ENCODE measurements at places on chromosomes 16 and 17.

- no peak for DNase-seq
These were observed 42.9 kb downstream of the GAS7 start for GRCh38 chr17:10155371-10156076.

DNA sequence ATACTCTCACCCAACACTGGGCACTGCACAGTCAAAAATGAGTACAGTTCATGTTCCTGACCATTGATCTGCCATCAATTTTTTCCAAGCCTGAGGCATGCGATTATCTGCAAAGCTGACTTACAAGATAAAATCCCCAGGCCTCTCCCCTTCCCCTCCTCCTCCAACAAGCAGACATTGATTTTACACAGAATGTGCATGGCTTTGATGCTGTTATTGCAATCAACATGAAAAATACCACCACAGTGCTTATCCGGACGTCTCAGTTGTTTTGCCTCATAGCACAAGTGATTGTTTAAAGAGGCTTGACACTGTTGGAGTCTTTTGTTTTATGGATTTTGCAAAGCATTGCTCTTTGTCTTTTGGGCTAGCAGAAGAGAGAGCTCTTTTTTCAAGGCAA, 163.8 kb downstream of the TOX3 start:
- DNase-seq, result no peak

DNA sequence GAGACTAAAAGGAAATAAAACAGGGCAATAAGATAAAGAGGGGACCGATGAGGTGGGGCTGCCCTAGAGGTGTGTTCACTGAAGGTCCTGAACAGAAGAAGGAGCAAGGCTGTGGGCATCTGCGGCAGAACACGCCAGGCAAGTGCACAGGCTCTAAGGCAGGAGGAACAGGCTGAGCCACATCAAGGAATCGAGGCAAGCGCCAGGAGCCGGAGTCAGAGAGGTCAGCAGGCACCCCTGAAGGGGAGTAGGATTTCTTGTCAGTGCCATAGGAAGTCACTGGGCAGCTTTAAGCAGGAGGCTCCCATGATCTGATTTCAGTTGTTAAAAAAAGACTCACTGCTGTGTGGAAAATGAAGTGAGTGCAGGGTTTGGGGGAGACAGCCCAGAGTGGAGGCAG, 186.5 kb downstream of the KATNIP start:
- DNase-seq, result no peak

DNA sequence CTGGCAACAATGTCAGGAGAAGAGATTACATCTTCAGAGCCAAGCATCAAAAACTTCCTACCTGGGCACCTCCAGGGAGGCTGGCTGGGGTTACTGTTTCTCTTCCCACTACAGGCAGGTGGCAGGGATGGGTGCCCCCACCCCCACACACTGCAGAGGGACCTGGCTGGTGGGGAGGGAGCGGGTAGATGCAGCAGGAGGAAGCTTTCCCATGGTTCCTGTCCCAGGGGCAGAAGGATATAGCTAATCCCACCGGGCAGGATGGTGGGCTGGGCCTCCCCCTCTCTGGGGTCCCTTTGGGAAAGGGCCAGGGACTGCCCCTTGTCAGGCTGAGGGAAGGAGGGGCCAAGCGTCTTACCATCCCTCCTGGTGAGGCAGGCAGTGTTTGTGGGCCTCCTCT, 16.7 kb upstream of the MTMR4 start:
- DNase-seq, result no peak

- no peak for DNase-seq
These were observed 729 bp downstream of the DDX28 start for GRCh38 chr16:68022278-68022727.

- DNase-seq, result peak; percentile 10
These were observed 71.4 kb downstream of the ABR start for GRCh38 chr17:1108478-1108764.

GRCh38 chr16:19497176-19497575, 24.7 kb downstream of the GDE1 start:
- DNase-seq, result no peak

DNA sequence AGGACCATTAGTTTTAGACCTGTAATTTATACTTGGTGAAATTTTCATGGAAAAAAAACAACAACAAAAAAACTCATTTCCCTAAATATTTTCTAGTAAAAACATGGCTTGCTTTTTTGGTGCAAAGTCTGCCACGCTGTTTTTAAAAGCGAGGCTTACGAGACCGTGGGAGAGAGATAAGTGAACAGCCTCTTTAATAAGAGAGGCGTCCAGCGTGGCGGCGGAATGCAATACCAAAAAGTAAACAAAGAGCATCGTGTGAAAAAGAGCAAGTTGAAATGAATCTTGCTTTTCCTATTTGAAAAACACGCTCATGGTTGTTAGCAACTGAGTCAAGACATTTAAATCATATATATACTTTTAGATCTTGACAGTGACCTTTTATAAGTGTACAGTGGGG, 10.5 kb upstream of the MSI2 start:
- no peak for DNase-seq

DNA sequence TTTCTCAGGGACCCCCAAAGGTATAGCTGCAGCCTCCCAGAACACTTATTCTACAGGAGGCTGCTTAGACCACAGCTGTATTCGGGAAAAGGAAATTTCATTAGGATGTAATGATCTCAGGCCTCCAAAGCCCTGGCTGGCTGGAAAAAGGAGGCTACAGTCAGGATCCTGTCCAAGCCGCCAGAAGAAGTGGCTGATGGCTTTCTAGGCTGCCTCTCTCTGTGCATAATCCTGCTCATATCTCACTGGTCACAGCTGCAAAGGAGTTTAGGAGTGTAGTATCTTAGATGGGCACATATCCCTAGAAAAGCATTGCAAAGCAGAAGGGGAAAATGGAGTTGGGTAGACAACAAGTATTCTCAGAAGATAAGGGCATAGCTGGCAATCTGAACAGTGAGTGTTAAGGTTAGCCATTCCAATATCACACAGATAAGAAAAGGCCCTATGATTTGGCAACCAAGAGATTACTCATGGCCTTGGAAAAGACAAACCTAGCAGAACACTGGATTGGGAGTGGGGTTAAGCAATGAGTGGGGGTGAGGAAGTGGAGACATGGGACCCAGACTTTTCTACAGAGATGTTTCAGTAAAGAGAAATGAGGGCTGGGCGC, 26.0 kb upstream of the PRKCA start:
- peak; percentile 15 for DNase-seq

DNA sequence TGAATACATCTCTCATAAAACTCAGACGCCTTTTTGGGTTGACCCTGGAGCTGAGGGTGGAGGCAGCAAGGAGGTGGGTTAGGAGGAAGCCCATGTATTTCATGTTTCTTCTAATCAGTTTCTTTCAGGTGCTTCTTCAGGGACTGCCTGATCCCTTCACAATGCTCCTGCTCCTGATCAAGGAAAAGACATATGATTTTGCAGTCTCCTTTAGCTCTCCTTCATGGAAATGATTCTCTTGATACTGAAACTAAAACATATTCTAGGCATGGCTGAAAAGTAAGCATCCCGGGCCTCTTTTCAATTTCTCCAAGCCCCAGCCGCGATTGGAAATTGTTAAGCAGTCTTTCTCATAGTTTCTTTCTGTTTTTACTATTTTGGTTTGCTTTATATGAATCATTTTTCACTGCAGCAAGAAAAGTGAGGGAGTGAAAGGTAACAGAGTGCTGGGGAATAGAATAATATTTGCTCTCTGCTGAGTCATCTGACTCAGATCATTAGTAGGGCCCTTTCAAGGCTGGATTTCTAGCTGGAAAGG, 730.7 kb downstream of the CDH11 start:
- DNase-seq, result peak; percentile 59
